ENCODE measurements at places on chromosomes 1 and 21.

- no peak for DNase-seq
Observed at GRCh38 chr21:31221043-31221442, 123.0 kb downstream of the TIAM1 start.

GRCh38 chr1:107786203-107786845 lies 178.7 kb downstream of the VAV3 start:
- no peak for DNase-seq

DNA sequence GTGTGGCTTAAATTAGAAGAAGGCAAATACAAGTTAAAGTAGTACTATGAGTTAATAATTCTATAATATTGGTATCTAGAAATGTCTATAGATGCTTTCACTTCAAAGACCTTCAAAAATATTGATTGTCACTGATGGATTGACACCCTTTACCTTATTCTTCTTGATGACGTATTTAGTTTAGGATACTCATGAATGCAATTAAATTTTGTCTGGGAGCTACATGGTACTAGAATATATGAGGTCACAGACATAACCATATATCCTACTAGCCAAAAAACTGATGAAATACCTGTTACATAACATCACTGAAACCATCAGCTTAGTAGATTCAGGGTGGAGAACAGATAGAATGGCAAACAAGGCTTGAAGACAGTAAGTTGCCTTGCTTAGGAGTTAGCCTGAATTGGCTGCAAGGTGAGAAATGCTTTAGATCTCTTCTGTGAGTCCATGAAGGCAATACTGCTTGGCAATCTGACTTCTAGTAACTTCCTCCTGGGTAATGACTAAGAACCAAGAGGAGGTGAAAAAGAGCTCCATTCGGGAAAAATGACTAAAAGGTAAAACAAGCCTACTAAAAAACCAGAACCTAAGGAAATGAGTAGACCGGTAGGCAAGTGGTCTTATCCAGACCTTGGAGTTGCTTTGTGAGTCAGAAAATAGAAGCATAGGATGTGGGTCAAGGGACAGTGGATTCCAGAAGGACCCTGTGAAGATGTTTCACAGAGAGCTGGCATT lies 16.9 kb upstream of the ARHGAP29 start:
- DNase-seq: no peak

GRCh38 chr1:208161656-208162375 lies 82.4 kb downstream of the PLXNA2 start:
- no peak for DNase-seq

DNA sequence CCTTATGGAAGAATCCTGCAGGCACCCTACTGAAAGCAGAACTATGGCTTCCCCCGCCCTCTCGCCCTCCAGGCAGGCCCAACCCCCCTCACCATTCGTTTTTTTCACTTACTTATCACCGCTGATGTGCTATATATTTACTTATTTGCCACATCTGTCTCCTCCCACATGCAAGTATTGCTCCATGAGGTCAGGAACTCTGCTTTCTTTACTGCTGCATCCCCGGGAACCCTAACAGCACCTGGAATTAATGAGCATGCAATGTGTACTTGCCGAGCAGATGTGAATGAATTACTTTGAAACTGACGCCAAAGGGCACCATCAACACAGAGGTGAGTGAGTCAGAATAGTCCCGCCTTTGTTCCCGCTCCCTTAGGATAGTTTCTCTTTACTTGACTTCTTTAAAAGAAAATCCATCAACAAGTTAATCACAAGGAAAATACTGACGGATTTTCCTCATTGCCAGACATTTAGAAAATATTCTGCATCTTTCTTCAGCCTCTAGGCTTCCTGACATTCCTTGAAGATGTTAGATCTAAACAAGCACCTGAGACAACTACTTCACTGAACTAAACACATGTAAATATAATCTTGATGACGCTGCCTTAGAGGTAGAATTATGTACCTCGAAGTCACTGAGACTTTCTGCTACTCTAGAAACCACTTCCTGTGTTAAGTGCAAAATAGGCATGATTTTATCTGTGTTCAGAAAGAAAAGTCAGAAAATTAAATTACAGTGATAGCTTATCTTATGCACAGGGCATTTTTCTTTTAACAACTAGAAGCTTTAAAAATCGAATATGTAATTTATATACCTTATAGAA lies 17.5 kb upstream of the RAB4A start:
- DNase-seq: no peak

GRCh38 chr1:68384321-68384813 lies 65.4 kb downstream of the RPE65 start:
- DNase-seq: no peak

DNA sequence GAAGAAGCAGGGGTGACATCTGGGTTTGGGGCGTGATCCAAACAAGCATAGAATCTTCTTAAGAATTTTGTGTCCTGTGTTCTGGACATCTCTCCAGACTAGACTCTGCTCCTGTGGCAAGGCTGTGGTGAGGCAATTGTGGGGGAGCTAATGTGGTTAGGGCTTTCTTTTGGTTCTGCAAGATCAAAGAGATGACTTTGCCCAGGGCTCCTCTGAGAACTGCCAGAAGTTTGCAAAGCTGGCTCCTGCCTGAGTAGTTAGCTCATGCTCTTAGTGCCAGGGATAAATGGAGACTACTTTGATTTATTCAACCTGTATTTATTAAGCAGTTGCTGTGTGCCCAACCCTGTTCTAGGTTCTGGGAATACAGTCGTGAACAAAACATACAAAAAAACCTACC lies 34.0 kb upstream of the CRNN start:
- no peak for DNase-seq

DNA sequence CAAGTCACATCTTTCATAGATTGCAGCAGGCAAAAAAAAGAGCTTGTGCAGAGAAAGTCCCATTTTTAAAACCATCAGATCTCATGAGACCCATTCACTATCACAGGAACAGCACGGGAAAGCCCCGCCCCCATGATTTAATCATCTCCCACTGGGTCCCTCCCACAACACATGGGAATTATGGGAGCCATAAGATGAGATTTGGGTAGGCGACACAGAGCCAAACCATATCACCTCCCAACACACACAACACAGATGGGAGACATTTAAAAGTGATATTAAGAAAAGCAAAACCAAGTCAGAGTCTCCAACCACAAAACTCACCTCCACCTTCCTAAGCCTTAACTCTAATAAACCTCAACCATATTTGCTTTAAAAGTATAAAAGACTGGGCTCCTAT lies 61.5 kb upstream of the TIAM1 start:
- no peak for DNase-seq

- no peak for DNase-seq
Observed at GRCh38 chr21:39022035-39022434, 161.2 kb downstream of the PSMG1 start.

DNA sequence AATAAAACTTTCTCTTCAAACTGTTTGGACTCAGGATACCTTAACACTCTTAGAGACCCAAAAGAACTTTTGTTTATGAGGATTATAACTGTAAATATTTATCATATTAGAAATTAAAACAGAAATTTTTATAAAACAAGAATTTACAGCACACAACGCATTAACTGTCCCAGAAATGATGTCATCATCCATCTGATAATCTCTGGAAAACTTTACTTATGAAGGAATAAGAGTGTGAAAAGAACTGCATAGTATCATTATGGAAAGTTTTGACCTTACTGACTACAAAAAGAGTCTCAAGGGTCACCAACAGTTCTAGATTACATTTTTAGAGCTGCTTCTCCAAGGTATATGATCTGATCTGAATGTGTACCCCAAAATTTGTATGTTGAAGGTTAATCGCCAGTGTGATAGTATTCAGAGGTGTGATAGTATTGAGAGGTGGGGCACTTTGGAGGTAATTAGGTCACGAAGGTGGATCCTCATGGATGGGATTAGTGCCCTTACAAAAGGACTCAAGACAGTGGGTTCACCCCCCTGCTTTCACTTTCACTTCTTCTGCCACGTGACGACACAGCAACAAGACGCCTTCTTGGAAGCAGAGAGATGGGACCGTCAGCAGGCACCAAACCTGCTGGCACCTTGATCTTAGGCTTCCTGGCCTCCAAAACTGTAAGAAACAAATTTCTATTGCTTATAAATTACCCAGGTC lies 95.7 kb upstream of the NR5A2 start:
- peak; percentile 51 for DNase-seq

DNA sequence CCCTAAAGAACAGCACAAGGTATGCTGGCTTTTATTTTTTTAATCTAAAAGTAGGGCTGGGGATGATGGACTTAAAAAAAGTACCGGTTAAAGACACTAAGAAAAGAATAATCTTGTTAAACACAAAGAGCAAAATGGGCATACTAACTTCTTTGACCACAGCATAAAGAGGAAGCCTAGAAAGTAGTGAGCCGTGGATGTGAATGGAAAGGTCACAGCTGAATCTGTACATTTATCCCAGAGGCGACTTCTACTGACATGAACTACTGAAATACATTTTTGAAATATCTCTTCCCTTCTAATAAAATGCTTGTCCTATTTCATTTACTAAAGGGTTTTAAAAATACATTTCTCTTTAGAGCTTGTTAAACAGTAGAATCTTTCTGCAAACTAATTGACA lies 140.7 kb downstream of the SLC45A1 start:
- no peak for DNase-seq

DNA sequence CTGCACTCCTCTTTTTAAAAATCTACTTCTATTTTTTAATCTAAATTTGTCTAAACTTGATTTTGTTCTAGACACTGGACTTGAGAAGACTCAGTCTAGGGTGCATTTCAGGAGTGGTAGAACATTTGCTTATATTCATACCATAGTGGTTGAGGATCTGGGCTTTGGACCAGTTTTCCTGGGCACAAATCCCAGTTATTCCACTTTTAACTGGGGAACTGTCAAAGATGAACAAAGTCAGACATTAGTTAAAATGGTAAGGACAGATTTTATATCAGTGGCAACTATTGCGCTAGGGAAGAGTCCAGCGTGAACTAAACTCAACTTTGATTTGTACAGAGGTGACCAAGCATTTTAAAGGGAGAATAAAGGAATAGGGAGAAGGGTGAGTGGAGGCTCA lies 102.4 kb downstream of the FMN2 start:
- DNase-seq: no peak

DNA sequence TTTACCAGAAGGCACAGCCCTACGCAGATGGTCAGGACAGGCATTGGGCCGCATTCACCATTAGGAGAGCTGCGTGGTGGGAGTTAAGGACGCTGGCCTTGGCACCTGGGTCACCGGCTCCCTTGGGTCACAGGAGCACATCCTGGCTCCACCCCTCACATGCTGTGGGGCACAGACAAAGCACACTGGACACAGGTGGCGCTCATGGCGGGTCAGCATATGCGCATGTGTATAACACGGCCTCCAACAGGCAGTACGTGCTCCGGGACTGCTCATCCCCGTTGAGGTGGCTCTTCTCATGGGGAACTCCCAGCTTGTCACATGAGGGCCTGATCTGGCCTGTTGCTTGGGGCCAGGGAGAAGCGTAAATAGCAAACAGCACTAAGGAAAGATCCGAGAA lies 25.0 kb downstream of the PGBD5 start:
- no peak for DNase-seq

DNA sequence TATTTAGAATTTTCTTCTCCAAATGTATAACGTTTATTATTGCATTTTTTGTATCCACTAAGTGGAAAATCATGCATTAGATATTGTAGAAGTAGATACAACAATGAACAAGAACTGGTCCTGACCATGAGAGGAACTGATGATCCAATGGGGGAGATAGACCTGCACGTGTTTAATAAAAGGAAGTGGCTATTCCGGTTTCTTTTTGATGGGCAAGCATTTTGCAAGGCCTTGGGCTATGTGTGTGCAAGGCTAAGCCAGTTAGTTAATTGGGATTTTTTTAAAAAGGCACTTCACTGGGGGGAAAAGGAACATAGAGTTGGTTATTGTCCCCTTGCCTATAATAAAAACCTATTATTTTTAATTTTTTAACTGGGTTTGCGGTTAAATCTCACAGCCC lies 961 bp upstream of the VCAM1 start:
- no peak for DNase-seq

DNA sequence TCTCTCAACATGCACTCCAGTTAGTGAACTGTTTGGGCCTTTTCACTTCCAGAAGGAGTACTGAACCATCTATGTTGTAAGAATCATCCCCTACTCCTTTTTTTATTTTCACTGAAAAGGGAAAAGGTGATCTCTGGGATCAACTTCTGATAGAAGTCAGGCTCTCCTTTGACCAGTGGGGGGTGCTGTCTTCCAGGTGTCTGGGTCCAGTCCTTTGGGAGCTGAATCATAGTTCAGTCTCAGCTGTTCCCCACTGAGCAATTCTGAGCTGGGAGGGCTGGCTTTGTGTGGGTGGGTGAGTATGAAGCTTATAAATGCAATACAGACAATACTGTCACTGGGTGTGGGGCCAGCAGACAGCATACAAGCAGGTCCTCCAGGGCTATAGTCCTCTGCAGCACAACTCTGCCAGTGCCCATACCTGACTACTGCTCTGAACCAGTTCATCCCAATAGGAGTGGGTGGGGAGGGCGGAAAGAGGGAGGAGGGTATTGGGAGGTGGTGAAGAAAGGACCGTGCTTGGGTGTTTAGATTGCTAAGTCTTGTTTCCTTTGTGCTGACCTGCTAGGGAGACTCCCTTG lies 12.5 kb upstream of the SARS1 start:
- no peak for DNase-seq

DNA sequence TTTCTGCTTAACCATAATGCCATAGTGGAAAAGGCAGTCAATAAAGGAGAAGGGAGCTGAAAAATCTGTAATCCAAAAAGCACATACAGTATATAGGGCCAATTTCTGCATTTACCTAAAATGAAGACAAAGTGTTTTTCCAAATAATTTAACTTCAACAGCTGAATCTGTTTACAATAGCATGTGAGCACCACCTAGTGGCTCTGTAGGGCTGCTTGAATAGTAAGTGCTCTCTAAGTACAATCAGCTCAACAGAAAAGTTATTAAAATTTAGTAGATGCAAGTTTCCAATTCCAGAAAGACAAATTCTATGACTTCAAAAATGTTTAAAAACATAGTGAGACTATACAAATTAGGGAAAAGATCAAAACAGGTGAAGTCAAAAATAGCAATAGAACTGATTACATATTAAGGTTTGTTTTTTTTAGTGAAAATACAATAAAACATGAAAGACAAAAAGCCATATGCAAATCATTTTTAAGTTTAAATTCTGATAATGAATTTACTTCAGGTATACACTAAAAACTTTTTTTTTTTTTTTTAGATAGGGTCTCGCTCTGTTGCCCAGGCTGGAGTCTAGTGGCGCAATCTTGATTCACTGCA lies 220.0 kb downstream of the SETD4 start:
- DNase-seq: peak; percentile 62

GRCh38 chr1:230909974-230910754 lies 41.8 kb upstream of the C1orf198 start:
- no peak for DNase-seq

DNA sequence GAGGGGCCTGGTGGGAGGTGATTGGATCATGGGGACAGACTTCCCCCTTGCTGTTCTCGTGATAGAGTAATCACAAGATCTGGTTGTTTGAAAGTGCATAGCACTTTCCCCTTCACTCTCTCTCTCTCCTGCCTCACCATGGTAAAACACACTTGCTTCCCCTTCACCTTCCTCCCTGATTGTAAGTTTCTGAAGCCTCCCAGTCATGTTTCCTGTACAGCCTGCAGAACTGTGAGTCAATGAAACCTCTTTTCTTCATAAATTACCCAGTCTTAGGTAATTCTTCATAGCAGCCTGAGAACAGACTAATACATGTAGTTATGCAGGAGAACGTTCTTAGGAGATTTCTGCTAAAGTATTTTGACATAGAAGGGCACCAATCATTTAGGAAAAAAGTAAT lies 59.9 kb upstream of the FBXO28 start:
- DNase-seq: no peak
